ENCODE measurements at places on chromosomes 12 and 14.

GRCh38 chr12:51009056-51009440 lies 17.1 kb downstream of the SLC11A2 start:
- peak; percentile 86 for DNase-seq

DNA sequence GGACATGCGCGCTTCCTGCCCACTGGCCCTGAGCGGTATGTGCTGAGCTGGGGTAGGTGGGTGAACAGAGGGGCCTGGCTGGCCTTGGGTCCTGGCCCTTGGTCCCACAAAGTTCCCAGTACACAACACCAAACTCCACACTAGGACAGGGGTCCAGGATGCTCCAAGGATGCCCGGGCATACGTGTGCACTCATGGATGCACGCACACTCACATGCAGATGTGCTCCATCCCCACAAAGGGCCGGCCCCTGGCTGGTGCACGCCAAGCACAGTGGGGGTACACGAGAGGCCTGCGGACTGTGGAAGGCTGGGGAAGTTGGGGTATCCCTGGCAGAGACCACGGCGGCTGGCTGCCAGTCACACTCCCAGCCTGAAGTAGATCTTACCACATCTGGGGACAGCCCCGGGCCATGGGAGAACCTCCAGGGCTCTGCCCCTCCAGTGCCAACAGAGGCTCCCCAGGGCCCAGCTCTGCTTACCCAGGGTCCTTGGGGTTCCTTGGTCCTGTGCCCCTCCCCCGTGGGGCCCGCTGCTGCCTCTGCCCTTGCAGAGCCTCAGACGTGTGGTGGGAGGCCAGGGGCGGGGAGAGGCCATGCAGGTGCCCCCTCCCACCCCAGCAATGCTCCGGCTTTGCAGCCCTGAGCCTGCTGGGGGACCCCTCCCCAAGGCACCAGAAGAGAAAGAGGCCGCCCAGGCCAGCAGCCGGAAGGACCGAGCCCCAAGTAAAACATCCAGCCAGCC lies 24.0 kb upstream of the NUDT14 start:
- no peak for DNase-seq

- no peak for DNase-seq
Observed at GRCh38 chr12:132095520-132096409, 48.4 kb downstream of the DDX51 start.

GRCh38 chr12:131862994-131863710 lies 31.3 kb upstream of the ULK1 start:
- DNase-seq, result no peak

DNA sequence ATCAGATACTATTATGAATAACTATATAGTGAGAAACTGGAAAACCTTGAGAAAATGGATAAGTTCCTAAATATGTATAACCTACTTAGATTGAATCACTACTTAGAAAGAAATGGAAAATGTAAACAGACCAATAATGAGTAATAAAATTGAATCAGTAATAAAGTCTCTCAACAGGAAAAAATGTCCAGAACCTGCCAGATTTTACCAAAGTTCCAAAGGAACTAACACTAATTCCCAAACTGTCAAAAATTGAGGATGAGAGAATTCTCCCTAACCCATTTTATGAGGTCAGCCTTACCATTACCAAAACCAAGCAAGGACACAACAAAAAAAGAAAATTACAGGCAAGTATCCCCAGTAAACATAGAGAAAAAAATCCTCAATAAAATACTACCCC lies 272.0 kb downstream of the RPAP3 start:
- DNase-seq, result no peak

DNA sequence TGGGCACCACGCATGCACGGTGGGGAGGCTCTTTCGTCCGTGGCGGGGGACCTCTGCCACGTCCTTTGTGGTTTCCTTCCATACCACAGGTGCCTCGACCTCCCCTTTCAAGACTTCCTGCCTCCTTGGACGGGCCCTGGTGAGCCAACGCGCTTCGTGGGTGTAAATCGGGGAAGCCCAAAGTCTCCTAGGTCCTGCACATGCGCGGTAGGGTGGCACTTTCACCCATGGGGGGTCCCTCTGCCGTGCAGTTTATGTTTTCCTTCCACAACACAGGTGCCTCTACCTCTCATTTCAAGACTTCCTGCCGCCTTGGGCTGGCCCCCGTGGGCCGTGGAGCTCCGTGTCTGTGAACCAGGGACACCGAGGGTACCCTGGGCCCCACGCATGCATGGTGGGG lies 349.7 kb downstream of the ALG10 start:
- no peak for DNase-seq

- DNase-seq, result peak; percentile 41
Observed at GRCh38 chr14:85764822-85765221, 234.9 kb downstream of the FLRT2 start.

DNA sequence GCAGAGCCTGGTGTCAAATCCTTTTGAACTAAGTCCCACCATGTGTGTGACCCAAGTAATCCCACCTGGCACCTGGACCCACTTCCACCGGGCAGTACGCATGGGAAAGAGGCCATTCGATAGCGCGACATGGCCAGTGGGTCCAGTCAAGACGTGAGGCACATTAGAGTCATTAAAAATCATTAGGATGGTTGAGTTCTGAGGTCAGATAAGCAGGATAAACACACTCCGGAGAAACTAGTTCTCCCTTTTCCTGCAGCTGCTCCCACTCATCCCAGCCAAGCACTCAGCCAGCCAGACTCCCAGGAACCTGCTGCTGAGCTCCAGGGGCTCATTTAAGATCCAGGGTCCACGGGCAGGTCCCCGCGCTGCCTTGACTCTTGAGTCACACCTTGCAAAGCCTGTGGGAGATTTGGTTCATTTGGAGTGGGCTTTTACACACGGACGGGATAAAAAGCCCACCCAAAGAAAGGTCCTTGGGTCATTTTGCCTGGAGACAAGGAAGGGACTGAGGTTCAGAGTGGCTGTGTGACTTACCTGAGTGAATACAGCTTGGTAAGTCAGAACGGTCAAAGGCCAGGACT lies 313.9 kb downstream of the BCL11B start:
- DNase-seq, result no peak

DNA sequence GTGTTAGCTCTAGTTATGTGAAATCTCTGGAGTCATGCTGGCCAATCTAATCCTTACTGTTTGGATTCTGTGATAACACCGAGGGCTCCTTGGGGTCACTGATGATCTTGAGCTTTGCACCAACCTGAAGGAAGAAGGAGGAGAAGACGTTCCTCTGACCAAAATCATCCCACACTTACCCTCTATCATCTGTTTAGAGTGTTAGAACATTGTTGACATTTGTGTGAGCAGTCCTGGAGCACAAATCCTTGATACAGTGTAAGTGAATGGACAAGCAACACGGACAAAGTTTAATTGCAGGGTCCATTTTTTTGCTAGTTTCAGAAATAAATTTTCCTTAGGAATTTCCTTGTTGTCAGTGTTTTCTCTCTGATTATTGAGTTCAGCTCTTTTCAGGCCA lies 181.7 kb downstream of the AKAP6 start:
- peak; percentile 26 for DNase-seq

- DNase-seq, result no peak
Observed at GRCh38 chr14:22839159-22839779, 2.9 kb downstream of the MMP14 start.

DNA sequence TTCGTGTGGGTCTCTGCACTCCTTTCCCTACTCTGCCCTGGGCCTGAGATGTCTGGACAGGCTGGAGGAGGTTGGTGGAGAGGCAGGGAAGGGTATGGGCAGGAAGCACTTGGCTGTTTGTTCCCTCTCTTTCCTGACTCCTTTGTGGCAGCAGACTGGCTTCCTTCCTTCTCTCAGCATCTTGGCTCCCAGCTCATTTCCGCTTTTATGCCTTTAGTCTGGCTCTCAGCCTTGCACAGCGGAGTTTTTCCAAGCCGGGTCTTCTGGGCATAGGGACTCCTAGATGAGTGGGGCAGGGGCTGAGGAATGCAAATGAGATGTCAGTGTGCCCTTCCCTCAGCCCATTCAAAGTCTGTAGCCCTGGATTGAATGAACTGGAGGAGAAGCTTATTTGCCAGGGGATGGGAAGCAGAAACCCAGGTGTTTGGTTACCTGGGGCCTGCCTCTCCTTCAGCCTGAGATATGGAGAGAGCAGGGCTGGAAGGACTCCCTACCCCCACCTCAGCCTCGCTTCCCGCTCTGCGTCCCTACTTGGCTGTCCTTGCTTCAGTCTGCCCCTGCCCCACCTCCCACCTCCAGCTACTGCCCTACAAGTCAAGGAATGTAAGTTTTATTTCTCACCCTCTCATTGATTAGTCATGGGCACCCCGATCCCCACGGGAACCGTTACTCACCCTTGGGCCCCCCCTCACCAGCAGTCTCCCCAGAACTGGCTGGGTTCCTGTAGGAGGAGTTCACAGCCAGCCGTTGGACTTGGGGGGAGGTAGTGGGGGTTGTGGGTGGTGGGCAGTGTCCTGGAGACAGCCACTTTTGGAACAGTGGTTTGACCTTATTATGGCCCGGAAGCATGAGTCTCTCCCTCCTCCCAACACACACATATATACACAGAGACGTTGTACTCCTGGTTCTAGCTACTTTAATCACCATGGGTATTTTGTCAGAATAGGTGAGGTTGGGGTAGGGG lies 9.3 kb upstream of the ITGA5 start:
- DNase-seq, result no peak

- DNase-seq, result no peak
Observed at GRCh38 chr14:94752591-94753436, 17.1 kb downstream of the GSC start.

DNA sequence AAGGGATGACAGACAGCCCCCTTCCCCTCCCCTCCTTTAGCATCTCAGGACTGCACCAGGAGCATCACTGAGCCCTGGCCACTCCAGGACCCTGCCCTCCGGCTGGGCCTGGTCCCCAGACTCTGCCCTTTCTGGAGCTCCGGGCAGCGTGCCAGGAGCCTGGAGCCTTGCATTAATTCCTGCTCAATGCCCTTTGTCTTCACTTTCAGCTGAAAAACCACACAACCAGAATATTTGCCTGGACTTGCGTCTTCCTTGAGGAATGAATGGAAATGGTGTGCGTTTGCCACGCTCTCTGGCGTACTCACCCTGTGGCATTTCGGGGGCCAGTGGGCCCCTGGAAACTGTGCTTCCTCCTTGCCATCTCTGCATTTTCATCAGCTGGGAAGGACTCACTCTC lies 8.5 kb upstream of the RFLNA start:
- DNase-seq, result peak; percentile 92

DNA sequence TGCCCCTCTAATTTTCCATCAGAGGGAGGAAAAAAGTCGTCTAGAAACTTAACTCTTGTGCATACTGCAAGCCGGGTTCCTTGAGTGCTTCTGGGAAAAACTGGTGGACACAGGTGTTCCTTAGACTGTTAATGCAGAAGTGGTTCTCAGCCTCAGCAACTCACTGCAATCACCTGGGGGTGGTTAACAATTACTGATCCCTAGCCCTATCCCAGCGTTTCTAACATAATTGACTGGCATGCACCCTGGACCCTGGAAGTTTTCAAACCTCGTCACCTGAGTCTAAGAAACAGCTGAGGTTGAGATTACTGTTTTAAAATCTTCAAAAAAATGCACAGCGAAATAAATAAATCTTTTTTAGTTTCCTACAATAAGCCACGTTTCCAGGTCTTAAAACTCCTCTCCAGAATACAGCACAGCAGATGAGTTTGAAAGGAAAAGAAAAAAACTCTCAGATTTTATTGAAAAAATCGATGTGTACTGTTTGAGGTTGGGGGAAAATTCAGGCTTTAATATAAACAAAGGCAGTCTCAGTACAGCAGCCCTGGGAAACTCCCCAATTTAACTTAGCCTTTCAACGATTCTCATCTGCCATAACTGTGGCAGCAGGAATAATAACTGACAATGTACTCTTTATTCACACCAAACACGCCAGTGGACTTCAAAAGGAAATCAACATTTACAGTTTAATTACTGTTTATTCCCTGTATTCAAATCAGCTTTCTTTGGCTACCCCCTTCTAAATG lies 45.4 kb downstream of the PHLDA1 start:
- DNase-seq, result peak; percentile 91

DNA sequence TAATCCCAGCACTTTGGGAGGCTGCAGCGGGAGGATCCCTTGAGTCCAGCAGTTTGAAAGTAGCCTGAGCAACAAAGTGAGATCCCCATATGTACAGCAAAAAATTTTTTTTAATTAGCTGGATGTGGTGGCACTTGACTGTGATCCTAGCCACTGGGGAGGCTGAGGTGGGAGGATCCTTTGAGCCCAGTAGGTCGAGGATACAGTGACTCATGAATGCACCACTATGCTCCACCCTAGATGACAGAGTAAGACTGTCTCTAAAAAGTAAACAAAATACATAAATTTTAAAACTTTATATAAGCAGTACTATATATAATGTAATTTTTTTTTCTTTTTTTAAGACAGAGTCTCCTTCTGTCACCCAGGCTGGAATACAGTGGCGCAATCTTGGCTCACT lies 115.4 kb downstream of the ESR2 start:
- no peak for DNase-seq

GRCh38 chr12:1348606-1349005 lies 245.8 kb downstream of the FBXL14 start:
- no peak for DNase-seq

GRCh38 chr12:128817111-128818015 lies 6.4 kb downstream of the SLC15A4 start:
- DNase-seq, result peak; percentile 76

GRCh38 chr14:59301354-59301753 lies 112.9 kb downstream of the DAAM1 start:
- no peak for DNase-seq

GRCh38 chr14:50020799-50021198 lies 95.6 kb downstream of the VCPKMT start:
- no peak for DNase-seq

DNA sequence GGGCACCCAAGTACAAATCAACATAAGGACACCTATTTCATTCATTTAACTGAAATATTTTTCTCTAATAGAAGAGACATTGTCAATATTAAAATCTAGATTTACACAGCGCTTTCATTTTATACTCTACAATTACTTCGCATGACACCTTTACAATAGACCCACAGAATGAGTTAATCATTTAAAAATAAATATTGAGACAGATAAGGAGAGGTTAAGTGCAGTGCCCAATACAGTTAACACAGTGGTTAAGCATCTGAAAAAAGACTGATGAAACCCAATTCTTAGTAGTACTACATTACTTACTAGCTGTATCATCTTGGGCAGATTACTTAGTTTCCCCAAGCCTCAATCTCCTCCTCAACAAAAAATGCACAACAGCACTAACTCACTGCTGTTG lies 116.2 kb downstream of the DENND5B start:
- DNase-seq, result no peak

GRCh38 chr12:2417481-2418160 lies 364.8 kb downstream of the CACNA1C start:
- no peak for DNase-seq

DNA sequence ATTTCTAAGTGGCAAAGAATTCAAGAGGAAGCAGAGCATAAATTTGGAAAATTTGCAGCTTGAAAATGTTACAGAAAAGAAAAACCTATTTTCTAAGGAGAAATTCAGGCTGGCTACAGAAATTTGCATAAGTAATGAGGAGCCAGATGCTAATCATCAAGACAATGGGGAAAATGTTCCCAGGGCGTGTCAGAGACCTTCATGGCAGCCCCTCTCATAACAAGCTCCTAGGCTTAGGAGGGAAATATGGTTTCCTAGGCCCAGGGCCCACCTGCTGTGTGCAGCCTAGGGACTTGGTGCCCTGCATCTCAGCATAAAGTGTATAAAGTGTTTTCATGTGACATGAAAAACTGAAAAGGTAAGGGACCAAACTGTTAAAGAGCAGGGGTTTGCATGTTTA lies 1796.3 kb upstream of the FLRT2 start:
- no peak for DNase-seq
